ENCODE measurements at places on chromosomes 5 and 9.

DNA sequence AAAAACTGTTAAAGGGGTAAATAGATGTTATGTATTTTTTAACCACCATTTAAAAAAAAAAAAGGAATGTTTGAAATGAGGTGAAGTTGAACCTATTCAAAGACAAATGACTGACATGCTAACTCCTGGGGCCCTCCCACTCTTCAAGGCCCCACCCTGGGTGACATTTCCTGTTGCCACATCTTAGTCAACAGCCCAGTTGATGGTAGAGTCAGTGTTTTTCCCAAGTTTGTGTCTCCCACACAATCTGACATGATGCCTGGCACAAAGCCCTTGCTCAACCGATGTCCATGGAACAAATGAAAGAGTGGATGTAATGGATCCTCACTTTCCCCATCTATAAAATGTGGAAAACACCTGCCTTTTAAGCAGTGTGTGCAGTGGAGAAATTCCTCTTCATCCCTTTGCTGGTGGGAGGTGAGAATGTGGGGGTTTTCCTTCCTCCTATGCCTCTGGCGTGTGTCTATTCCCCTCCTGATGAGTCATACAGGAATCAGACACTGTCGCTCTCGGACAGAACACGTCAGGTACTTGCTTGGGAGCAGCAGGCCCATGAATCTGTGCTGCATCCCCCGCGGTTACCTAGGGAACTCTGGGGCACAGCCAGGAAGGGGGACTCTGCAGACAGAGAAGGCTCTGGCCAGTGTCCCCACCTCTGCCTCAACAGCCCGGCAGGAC is 13.7 kb upstream of the ADRA1B start:
- peak; percentile 90 for DNase-seq

DNA sequence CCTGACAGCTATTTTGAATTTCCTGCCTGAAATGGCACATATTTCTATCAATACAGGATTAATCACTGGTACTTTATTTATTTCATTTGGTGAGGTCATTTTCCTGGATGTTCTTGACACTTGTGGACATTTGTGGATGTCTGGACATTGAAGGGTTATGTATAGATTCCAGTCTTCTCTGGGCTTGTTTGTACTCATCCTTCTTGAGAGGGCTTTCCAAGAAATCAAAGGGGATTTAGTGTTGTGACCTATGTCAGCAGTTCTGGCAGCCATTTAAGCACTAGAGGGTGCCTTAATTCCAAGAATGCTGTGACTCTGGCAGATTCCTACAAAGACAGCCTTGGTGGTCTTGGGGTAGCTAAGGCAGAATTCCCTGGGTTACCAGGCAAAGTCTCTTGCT is 259.7 kb downstream of the CSNK1G3 start:
- DNase-seq = no peak

GRCh38 chr9:107683566-107683965 is 194.0 kb upstream of the KLF4 start:
- no peak for DNase-seq

GRCh38 chr5:6659941-6660684 is 26.9 kb downstream of the SRD5A1 start:
- no peak for DNase-seq

GRCh38 chr9:3971391-3972082 is 328.3 kb downstream of the GLIS3 start:
- DNase-seq = no peak

DNA sequence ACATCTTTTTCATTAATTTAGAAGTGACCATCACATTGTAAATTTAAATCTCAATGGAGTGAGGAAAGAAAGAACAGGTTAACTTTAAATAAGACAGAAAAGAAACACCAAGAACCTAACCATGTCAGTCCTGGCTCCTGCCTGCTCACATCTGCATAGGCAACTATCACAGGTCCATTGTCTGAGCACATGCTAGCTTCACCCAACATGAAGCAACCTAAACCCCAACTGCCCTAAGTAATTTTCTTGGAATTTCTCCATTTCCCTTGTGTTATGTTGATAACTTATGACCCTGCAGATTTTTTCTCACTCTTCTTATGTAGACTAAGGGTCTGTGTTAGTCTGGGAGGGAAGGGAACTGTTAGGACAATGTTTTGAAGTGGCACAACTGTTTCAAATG is 2205.8 kb upstream of the ACO1 start:
- no peak for DNase-seq

DNA sequence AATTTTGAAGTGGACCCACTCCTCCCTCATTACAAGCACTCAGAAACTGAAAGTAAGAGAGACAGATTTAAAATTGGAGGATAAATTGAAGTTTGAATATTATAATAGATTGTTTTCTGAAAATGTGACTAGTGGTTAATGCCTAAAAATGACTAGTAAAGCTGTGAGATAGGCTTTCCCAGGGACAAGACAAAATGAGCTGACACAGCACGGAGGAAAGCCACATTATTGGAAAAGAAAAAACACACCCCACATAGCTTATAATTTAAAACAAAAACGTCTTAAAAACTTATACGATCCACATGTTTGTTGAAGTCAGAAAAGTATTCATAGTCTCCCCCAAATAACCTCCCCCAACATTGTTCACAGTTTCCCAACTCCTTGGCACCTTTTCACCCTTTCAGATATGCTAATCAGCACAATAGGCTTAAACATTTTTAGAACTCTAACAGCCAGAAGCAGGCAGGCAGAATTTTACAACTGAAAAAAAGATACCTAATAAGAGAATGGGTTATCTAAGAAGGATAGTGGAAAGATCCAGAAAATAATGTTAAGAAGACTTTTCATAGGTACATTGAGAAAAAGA is 6.1 kb downstream of the C7 start:
- DNase-seq = no peak
